ENCODE measurements at places on chromosomes 5 and 9.

DNA sequence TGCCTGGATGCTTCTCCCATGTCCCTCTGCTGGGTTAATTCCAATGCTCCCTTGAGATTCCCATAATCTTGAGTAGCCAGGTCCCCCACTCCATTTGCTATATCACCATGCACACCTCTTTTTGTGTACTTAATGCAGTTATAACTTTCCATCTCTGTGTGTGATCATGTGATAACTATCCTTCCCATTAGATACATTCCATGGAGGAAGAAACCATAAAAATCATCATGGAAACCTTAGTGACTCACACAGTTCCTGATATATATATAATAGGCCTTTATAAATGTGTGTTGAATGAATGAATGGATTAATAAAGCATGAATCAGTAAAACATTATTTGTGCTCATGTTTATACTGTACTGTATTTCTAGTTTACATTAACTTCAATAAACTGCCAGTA, 104.6 kb downstream of the PCSK5 start:
- no peak for DNase-seq

DNA sequence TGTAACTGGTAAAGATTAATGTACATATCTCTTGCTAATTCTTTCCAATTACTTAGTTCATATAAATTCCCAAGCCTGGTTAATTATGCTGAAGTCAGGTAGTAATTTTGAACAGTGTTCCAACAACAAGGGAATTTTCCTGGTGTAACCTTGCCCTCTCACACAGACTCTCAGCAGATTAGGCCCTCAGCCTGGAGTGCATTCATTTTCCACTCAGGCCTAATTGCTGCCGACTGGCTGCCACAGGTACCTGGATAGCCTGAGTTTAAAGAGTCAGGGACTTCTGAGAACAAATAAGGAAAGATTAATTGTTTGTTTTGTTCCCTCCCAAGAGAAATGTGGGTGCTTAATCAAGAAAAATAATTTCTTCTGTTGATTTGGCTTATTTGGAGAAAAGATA, 71.4 kb downstream of the PPIC start:
- DNase-seq = no peak

DNA sequence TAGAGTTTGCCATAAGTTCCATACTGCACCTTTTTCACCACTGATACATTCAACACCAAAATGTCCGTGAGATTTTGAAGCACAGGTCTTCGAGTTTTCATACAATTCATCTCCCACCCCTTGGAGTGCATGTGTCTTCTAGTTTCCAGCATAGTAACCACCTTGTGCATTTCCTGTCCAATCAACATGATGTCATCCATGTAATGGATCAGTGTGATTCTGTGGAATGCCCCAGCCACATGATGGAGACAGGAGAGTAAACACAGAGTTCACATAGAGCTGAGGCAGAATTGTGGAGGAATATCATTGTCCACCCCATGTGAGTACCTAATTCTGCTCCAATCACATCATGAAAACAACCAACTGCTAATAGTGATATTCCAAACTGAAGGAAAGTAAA, 441.5 kb upstream of the CDH6 start:
- DNase-seq = no peak

DNA sequence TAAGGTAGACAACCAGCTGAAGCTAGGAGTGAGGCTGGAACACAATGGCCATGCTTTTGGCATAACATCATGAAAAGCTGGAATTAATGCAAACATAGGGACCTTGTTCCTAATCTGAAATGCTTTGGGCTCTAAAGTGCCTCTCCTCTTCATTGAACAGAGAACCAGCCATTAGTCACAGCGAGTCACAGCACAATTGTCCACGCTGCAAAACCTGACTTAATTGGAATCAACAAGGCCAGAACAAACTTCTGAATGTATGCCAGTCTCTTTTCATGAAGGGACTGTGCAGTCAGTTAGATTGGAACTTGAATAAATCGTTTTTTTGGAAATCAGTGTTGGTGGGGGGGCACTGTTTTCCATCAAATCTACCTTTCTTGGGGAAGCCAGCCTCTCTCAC, 96.5 kb downstream of the JAKMIP2 start:
- DNase-seq = no peak

DNA sequence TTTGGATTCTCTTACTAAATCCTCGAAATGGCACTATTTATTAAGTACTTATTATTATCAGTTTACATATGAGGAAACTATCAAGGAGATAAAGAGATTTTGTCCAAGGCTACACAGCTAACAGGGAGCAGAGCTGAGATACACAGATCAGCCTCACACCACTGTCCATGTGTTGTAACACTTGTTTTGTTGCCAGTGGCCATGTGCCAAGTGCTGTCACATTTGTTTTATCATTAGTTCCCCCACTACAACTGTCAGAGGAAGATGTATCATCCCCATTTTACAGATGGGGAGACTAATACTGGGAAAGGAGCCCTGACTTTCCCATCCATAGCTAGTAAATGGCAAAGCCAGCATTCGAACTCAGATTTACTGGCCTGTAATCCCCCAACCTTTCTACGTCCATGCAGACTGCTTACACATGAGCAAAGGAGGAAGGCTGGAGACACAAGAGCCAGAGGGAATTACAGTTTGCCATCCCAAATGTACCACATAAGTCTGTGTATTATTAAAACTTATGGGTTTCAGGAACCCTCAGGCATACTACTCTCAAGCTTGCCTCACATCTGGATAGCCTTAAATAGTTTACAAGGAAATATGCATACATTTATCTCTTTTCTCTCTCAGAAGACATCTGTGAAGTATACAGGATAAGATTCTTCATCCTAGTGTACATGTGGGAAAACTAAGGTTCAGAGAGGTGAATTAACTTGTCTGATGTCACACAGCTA, 25.1 kb downstream of the PAPPA start:
- DNase-seq = no peak

GRCh38 chr5:165333623-165334022, 1828.2 kb downstream of the MAT2B start:
- DNase-seq = no peak

GRCh38 chr9:86263876-86264275, 4.4 kb upstream of the C9orf153 start:
- no peak for DNase-seq

DNA sequence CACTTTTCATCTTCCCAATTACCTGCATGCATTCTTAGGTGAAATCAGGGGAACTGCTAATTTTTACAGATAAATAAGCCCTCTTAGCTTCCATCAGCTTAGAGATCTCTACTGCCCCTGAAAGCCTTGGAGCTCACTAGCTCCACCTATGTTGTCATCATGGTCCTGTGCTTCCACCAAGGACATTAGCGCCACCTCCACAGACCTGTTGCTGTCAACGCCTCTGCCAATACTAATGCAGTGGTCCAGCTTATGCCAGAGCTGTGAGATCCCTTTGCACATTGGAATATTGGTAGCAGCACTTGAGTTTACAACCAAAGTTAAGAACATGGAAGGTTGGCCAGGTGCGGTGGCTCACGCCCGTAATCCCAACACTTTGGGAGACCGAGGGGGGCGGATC, 7.7 kb upstream of the SHISAL2B start:
- no peak for DNase-seq

- DNase-seq = no peak
Observed at GRCh38 chr5:122237906-122238305, 74.1 kb upstream of the SNCAIP start.
